Hematopoietic multipotent progenitor cell treated with erythropoietin and hydrocortisone succinate and interleukin-3 and kit ligand, for 4 days (in vitro differentiated cells): ENCODE measurements at places on chromosomes 13 and 19.

DNA sequence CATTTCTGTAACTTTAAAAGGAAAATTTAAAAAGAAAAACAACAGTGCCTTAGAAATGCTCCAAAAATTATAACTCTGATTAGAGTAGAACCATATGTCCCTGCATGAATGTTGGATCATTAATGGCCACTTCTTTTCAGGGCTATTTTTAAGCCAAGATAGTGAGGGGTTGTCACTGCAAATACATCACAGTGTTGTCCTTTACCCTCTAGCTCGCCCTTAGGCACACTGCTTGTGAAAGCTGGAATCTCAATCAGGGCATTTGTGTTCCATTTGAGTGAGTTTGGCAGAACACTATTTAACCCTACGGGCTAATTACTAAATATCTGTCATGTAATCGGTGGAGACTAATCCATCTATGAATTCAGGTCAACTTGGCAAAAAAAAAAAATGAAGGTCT, 212.2 kb downstream of the NHLRC3 start:
- no peak for DNase-seq

GRCh38 chr13:106499896-106500295, 35.6 kb downstream of the EFNB2 start:
- DNase-seq = peak; percentile 85

GRCh38 chr19:18233224-18233825, 7.1 kb upstream of the PDE4C start:
- peak; percentile 85 for DNase-seq

- DNase-seq = no peak
These were observed 211.5 kb downstream of the KLF12 start for GRCh38 chr13:73922493-73923393.

GRCh38 chr13:32007494-32007893, 24.1 kb upstream of the FRY start:
- DNase-seq = no peak

GRCh38 chr13:30976025-30976424, 43.6 kb downstream of the TEX26 start:
- no peak for DNase-seq

DNA sequence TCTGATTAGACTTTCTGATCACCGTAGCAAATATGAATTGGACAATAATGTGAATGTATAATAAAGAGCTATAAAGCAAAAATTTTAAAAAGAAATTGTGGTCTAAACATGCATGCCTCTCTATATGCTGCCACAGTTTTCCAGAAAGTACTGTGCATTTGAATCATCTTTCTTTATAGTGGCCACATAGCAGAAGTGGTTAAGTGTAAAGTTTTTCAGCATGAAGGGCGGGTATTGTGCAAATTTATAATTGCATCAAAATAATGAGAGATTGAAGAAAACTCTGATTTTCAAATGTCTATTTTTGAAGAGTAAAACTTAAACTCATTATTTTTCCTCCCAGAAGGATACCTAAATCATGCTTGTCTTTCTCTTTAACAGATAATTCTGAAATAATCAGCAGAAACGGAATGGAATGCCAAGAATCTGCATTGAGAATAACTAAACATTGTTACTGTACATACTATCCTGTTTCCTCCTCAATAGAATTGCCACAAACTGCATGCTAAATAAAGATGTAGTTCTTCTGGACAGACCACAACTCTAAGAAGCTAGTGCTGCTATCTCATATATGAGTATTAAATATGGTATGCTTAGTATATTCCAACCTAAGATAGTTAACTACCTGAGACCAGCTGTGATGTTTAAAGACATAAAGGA, 42.9 kb upstream of the RAP2A start:
- DNase-seq = no peak

GRCh38 chr13:35789335-35790165, 313.1 kb upstream of the MAB21L1 start:
- DNase-seq = peak; percentile 71

DNA sequence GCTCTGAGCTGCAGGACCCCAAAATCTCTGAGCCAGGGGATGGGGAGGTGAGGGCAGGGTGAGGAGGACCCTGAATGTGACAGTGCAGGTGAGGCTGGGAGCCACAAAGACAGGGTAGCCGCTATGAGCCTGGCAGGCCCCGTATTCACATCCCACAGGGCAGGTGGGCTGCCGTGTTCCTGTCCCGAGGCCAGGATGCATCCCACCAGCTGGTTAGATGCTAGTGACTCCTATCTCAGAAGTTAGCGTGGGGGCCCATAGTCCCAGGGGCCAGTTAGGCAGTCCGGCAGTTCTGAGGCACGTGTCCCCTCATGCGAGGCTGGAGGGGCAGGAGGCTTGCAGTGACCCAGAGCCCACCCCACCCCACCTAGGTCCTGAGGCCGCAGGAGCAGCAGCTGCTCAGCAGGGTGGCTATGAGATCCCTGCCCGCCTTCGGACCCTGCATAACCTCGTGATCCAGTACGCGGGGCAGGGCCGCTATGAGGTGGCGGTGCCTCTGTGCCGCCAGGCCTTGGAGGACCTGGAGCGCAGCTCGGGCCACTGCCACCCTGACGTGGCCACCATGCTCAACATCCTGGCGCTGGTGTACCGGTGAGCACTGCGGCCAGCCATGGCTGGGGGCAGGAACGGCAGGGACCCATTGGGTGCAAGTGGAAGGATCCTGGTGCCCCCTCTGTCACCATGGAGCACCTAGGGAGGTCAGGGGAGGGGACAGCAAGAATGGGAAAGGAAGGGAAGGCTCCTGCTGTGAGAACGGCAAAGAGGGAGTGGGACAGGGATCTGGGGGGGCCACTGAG, 7.2 kb downstream of the KLC3 start:
- DNase-seq = no peak

DNA sequence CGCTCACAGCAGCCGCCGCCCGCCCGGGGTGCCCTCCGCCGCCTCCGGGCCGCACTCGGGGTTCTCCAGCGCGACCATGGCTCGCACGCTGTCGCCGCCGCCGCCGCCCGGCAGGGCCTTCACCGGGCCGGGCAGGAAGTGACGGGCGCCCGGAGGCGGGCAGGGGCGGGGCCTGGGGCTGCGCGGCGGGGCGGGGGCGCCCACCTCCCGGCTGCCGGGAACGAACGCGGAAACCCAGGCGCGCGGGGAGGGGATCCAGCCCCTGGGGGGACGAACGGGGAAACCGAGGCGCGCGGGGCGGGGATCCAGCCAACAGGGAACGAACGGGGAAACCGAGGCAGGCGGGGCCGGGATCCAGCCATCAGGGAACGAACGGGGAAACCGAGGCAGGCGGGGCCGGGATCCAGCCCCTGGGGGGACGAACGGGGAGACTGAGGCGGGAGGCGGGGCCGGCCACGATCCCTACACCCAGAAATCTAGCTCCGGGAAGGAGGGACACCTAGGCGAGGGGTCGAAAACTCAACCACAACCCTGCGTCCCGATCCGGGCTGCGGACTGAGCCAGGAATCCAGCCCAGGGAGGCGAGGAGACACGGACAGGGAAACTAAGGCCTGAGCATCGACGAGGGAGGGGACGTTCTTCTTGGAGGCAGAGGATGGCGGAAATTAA, at the start of gene R3HDM4:
Gene R3HDM4, minus strand, starts transcription at position 140 of the 669 bp plus-strand sequence. Its CDS starts 62 bp downstream, at position 78.
- DNase-seq = peak; percentile 85

GRCh38 chr19:56946159-56946558, 105.6 kb upstream of the PEG3 start:
- no peak for DNase-seq

GRCh38 chr19:14940266-14940665, 1.0 kb upstream of the OR7C2 start:
- DNase-seq = no peak
